DMS 273 treated with DMSO at 0.1 percent for 48 hours (cell line): ENCODE measurements at places on chromosomes 11 and 22.

GRCh38 chr11:122405547-122406341 is 249.8 kb upstream of the UBASH3B start:
- no peak for DNase-seq

- DNase-seq: peak; percentile 80
These were observed 33.6 kb downstream of the MAP6 start for GRCh38 chr11:75635066-75635862.

DNA sequence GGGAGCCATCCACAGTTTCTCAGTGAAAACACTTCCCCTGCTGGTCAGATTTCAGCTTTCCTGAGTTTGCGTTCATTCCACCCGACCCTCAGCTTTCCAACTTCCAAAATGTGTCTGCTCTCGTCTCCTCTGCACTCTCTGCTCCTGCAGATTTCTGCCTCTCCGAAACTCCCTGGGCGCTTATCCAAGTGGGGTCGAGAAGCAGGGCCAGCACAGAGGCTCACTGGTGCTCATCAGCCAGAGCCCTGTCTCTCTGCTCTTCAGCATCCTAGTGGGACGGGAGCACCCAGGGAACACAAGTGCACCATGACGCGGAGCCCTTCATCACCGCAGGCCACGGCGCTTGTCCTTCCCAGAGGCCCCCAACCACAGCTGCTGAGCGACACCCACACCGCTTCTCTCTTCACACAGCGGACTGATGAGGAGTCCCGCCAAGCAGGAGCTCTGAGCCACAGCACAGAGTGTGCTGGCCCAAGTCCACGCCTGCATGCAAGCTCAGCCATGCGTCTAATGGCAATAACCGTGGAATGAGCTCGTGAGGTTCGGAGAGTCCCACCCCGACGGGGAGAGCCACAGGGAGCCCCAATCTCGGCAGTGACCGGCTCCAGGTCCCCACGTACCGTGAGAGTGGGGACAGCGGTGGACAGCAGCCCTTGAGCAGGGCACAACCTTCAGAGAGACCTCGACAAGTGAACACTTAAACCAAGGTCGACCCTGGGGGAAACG is 27.9 kb upstream of the MOB2 start:
- DNase-seq: no peak

- no peak for DNase-seq
These were observed 2.0 kb downstream of the CTNND1 start for GRCh38 chr11:57763568-57763967.

DNA sequence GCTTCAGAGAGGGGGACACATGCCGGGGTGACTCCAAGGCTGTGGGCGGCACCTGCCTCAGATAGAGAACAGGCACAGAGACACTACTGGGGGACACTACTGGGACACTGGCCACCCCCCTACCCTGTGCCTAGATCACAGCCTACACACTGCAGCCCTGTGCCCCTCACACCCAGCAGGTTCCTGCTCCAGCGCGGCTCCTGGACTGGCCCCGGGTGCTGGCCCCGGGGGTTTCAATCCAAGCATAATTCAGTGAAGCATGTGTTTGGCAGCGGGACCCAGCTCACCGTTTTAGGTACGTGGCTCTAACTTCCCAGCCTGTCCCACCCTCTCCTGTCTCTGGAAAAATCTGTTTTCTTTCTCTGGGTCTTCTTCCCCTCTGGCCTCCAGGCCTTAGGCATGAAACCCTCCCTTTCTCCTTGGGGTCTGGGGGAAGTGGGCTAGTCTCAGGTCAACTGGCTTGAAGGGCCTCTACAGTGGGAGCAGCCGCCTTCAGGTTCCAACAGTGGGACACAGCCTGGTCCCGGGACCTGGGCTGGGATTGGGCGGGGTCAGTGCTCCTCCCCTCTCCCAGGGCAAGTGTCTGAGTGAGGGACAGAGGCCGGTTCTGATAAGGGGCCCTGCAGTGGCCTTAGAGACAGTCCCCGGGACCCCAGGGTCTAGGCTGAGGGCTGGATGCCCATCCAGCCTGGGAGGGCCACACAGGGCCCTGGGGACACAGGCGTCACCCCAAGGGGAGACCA is 98.8 kb downstream of the CRYBB2 start:
- no peak for DNase-seq

GRCh38 chr22:45202333-45203149 is 38.2 kb downstream of the KIAA0930 start:
- no peak for DNase-seq

DNA sequence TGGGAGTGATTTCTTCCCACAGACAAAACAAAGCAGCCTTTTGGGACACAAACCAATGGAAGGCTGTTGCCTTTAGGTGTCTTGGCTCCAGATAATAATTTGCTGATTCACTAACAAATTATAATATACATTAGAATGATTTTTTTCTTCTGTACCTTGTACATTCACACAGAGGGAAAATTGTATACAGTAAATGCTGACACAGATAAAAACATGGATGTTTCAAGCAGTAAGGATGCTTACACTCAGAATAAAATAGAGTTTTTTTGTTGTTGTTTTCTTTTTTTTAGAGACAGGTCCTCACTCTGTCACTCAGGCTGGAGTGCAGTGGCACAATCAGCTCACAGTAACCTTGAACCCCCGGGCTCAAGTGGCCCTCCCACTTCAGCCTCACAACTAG is 109.2 kb upstream of the TRPC6 start:
- DNase-seq: no peak

DNA sequence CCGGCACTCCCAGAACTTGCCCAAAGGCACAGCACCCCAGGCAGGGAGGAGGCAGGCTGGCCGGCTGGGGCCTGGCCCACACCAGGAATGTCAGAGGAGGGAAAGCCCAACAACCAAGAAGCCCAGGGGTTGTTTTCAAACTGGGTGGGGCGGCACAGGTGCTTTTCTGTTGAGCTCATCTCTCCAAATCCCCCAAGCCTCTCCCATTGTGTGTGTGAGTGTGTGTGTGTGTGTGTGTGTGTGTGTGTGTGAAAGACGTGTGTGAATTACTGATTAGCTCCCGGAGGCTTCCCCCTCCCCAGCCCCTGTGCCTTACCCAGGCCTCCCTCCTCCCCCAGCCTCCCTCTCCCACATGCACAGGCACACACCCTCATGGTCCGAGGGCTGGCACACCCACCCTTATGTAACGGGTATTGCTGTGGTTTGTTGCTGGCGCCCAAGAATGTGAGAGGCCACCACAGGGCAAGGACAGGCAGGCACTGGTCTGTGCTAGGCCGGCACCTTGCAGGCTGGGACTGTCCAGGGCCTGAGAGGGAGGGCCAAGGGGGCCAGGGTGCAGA is 15.9 kb downstream of the TRIM29 start:
- no peak for DNase-seq

DNA sequence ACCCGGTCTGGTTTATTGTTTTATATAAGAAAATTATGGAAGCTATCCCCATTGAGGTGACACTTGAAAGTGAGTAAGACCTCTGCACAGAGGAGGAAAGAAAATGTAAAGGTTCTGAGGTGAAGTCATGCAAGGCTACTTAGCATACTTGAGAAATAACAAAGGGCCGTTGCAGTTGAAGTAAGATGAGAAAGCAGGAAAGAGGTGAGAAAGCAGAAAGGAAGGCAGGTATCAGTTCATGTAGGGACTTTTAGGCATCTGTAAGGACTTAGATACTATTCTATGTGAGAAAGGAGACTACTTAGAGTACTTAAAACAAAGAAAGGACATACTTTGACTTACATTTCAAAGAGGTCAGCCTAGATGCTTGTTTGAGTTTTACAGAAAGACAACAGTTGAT is 84.7 kb downstream of the CASP12 start:
- DNase-seq: no peak

DNA sequence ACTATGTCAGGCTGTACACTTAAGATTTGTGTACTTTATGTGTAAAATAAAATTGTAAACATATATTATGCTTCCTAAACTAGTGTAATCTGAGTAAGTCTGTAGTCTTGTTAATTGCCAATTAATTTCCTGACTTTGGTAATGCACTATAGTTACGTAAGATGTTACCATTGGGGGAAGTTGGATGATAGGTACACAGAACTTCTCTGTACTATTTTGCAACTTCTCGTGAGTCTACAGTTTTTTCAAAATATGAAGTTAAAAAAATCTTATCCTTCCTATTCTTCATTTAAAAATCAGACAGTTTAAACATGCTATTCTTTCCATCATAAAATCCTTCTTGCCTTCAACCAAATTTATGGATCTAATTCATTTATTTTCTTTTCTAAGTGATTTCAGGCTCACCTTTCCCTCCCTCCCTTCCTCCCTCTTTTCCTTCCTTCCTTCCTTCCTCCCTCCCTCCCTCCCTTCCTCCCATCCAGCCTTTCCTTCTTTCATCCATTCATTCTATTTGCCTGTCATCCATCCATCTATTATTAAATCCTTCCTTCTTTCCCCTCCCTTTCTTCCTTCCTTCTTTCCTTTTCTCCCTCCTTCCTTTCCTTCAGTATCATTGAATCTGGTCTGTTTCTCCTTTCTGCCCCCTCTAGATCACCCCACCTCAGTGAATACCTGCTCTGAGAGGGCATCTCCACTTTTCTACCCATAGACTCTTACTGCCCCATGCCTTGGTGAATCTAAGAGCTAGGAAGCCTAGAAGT is 22.1 kb upstream of the ASCC2 start:
- no peak for DNase-seq

DNA sequence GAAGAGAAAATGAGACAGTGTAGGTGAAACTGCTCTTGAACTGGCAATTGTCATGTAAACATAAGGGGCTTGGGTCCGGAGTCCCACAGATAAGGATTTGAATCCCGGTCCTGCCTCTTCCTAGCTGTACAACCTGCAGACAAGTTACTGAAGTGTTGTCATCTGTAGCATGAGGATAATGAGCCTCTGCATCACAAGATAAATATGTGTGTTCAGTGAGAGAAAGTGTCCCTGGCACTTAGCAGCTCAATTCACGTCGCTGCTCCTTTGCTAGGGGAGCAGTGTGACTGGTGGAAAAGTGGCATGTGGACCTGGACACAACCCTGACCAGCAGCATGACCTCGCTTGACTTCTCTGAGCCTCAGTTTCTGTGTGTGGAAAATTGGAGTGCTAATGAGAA is 73.7 kb upstream of the NECTIN1 start:
- DNase-seq: no peak

DNA sequence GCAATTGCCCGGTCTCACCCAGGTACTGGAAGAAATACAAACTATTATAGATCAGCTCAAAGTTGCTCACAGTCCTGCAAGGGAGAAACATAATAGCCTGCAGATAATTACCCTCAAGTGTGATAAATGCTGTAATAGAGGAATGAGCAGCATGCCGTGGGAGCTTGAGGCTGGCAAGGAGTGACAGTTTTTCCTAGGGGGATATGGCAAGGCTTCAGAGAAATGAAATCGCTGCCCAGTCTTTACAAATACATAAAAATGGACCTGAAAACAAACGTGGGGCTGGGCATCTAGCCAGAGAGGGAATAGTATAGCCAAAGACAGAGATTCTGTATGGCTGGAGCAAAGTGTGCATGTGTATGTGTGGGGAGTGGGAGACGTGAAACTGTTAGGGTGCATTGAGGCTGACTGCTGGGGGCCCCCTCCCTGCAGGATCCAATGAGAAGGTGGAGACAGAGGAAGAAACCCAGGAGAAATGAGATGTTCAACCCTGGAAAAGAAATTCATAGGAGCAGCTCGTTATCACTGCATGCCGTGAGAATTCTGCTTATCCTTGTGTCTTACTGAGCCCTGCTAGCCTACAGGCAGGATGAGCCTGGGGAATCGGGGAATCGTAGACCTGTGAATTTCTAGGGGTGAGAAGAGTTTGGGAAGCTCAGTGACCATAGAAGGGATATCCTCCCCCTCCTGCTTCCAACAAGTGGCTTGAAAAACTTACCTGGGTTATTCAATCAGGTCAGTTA is 167.0 kb downstream of the LDLRAD3 start:
- DNase-seq: no peak

DNA sequence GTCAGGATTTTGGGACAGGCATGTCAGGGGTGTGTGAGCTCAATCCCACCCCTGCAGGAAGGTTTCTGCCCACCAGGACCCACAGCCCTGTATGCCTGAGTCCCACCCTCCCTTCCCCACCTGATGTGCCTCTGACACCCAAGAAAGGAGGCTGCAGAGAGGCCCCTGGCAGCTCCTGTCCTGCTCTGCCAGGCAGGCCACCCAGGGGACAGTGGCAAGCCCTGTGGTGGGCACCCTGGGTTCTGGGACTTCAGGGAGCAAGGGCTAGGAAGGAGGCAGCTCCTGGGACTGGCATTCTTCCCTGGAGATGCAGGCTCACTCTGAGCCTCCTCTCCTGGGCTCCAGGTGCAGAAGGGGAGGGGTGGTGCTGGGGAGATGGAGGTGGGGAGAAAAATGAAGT is 234.5 kb upstream of the B3GAT1 start:
- DNase-seq: no peak

GRCh38 chr22:20115691-20116375 is at the start of gene RANBP1:
Gene RANBP1, plus strand, starts transcription at chr22:20116104. Its CDS starts 81 bp downstream, at chr22:20116185.
- DNase-seq: no peak

DNA sequence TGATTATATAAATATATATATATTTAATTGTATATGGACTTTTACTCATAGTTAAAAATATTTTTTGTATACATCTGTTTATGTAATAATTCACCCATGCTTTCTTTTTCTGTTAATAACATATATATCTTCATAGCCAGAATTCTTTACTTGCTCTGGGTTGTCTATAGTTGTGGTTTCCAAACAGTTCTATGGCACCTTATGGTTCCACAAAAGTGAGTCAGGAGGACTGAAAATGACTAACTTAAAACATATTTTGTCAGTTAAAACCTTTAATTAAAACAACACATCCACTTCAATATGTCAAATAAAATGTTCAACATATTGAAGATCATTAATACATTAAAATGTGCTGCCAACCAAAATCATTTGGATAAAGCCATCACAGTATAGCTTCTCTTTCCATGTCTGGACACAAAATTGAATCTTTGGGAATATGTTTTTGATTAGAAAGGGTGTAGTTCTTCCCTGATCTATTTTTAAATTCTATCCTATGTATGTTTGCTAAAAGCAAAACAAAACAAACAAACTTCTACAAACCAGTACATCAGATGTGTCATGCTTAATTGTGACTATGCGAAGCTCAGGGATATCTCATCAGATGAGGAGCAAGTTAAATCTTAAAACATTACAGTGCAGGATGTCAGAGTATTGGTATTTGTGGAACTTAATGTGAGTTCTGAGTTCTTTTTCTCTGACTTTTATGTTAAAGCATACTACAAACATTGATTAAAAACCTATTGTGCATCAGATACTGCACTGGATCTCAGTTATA is 1488.4 kb upstream of the TENM4 start:
- no peak for DNase-seq

DNA sequence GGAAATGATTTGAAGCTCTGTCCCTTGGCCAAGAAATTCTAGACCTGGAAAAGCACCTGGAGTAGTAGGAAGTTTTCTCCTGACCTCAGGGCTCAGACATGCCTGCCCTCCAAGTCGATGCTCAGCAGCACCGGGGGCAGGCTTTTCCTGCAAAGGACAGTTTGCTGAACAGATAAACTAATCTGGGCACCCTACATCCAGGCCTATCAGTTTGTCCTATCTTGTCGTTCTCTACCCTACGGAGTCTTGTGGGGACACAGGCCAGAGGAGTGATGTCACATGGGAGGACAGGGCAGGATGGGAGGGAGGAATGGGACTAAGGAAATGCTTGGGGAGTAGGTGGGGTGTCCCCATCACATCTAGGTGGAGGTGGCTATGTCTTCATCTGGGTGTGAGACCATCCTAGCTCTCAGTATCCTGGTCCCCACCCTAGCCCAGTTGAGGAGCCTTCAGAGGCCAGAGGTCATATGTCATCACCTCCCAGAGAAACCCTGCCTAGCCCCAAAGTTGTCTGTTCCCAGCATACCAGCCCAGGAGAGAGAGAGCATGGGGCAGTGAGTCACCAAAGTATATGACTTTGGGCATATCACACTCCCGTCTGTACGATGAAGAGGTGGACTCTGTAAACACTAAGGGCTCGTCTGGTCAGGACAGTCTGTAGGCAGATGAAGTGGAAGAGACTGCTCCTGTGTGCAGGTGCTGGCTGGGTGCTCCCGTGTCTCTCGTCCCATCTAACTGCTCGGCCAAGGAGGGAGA is 18.1 kb upstream of the FCHSD2 start:
- no peak for DNase-seq
